T-helper 22 cell (primary cell): ENCODE measurements at places on chromosomes 6 and 20.

DNA sequence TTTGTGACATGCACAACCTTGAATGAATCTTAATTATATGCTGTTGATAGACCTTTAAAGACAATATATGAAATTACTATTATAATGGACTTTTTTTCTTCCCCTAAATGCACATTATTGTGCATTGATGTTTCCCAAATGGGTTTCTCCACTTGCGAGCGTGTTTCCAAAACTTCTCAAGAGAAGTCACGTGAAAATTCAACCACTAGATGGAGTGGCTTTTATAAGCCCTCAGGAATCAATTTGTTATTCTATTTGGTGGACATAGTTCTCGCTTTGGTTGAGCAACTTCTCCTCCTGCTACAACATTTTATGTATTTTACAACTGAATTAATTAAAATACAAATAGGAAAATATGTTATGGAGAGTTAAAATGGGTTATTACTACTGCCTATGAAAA is 9.0 kb downstream of the CNR1 start:
- no peak for DNase-seq

DNA sequence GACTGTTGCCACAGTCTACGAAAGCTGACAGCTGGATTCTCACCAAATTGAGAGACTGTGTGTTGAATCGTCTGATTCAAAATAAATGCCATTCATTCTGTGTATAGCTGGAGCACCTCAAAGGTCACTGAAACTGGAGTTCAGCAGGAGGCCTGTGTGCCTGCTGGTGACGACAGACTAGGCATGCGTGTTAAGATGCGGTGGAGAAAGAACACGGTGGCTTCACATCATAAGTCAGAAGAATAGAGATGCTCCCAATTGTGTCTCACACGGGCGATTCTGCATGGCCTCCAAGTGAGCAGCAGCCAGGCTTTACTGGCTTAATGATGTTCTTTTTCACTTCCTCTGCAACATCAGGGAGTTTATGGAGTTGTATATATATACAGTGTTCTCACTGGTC is 32.3 kb downstream of the SNHG17 start:
- no peak for DNase-seq

DNA sequence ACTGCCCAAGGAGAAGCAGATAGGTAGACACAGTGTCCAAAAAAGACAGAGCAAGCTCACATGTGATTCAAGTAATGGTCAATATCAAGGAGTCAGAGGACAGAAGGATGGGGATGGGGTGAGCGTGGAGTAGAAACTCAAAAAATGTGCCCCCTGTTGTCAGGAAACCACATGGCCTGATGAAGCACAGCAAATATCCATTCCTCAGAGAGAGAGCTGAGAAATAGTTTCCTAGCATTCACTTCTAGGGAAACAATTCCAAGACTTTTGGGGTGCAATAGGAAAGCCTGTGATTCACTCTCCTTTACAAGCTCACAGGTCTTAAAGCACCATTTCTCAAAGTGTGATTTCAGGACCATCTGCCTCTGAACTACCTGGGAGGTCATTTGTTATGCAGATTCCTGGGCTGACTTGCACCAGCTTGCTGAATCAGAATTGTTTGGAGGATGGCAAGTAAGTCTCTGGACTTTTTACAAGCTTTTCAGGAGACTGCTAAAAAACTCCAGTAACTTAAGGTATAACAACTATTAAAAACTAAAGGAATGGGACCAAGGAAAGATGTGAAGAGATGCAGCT is 432.8 kb downstream of the HDGFL1 start:
- DNase-seq = no peak

DNA sequence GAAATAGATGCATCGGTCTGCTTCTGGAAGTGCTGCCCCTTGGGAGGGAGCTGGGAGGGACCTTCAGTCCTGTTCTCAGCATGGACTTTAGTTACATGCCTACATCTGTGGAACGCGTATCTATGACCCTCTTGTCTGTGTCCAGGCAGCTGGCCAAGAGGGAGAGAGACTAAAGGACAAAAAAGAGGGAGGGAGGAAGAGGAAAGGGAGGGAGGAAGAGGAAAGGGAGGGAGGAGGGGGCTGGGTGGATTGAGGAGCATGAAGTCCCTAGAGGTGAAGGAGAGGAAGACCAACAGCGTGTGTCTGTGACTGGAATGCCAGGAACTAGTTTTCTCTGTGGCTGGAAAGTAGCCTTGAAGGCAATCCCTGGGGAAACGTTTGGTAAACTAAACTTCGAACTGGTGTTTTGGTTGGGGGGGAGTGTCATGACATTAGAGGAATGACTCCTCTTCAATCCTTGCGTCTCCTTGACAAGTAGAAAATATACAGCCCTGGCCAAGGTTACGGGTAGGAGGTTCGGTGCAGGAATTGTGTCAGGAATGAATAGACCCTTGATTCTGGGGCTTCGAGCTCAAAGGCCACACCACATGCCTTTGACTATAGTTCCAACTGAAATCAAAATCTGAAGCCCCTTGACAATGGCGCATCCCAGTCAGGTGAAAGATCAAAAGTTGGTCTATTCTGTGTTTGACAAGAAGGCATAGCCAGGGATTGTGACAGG is 52.0 kb upstream of the PLEKHG1 start:
- no peak for DNase-seq

- DNase-seq = no peak
Observed at GRCh38 chr20:34998331-34998950, 42.8 kb downstream of the MYH7B start.

- no peak for DNase-seq
Observed at GRCh38 chr20:10075606-10076005, 40.8 kb downstream of the ANKEF1 start.

GRCh38 chr6:102994866-102995265 is 1601.4 kb downstream of the GRIK2 start:
- no peak for DNase-seq

GRCh38 chr20:57755609-57756008 is 45.8 kb upstream of the PMEPA1 start:
- DNase-seq = no peak

- DNase-seq = no peak
Observed at GRCh38 chr20:25738198-25738597, 41.5 kb upstream of the ZNF337 start.

- no peak for DNase-seq
Observed at GRCh38 chr6:157173776-157174175, 149.5 kb downstream of the TMEM242 start.

DNA sequence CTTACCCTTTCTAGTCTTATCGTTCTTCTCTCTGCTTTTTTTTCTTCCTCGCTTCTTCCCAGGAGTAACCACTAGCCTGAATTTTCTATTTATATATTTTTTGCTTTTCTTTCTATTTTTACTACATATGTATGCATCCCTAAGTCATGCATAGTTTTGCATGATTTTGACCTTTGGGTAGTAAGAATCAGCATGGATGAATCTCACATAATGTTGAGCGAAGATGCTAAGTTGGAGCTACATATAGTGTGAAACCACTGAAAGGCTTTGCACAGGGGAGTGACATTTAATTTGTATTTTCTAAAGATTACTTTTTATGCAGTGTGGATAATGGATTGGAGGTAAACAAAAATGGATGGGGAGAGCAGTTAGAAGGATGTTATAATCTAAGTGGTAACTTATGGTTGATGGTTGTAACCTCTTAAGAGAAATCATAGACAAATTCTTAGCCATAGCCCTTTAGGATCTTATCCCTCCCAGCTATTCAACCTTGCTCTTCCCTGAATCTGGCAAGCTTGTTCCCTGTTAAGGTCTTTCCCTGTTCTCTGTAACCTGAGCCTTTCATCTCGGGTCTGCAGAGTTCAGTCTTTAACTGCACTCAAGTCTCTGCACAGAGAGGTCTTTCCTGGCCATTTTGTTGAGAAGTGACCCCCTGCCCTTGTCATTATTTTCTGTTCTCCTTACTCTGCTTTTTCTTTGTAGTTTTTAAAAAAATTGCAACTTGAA is 18.0 kb downstream of the PEX7 start:
- DNase-seq = no peak

DNA sequence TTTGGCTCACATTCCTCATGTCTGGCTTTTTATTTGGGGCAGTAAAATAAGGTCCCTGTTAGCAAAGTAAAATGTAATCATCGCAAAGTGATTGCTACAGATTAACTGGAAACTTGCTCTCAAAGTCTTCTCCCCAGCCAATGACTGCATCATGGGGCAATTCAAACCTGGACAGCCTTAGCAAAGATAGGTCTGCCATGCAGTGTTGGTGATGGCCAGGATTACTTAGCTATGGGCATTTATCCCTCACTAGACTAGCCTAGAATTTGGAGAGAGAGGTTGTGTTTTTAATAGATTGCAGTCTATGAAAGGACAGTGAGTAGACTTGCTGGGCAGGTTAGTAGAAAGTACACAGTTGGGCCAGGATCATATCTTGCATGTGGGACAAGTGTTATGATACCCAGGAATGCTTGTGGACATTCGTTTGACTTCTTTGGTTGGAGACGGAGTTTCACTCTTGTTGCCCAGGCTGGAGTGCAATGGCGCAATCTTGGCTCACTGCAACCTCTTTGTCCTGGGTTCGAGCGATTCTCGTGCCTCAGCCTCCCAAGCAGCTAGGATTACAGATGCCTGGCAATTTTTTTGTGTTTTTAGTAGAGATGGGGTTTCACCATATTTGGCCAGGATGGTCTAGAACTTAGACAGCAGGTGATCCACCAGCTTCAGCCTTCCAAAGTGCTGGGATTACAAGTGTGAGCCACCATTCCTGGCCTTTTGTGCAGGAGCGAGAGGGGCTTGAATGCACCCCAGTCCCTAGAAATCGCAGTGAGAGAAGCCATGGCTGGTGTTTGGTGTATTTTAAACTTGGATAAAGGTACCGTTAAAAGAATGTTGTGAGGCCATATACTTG is 3.4 kb downstream of the RPS12 start:
- DNase-seq = no peak

DNA sequence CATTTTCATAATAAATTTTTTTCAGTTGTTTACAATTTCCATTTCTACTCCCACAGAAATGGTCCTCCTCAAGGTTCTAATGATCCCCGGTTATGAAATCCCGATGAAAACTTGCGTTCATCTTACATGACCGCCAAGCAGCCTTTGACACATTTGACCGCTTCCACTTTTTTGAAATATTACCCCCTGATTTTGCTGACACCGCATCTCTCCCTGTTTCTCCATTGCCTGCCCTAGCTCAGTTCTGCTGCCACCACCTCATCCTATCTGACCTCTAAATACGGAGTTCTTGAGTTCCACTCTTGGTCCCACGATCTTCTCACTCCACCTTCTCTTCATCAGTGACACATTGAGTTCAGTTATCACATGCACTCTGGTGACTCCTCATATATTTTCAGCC is 74.1 kb downstream of the SLC35B3 start:
- DNase-seq = no peak

DNA sequence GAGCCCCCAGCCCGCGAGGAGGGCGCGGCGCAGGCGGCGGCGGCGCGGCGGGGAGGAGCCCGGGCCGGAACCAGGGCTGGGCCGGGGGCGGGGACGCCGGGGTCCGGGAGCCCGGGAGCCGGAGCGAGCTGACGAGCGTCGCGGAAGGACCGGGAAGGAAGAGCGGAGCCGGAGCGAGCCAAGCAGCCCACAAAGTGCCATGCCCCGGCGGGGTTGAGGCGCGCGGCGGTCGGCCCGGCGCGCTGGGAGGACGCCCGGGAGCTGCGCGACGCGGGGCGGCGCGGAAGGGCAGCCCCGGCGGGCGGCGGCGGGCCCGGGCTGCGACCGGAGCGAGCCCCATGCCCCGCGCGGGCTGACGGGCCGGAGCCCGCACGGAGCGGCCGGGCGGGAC is 289 bp downstream of the FOXP4 start:
- DNase-seq = peak; percentile 47

DNA sequence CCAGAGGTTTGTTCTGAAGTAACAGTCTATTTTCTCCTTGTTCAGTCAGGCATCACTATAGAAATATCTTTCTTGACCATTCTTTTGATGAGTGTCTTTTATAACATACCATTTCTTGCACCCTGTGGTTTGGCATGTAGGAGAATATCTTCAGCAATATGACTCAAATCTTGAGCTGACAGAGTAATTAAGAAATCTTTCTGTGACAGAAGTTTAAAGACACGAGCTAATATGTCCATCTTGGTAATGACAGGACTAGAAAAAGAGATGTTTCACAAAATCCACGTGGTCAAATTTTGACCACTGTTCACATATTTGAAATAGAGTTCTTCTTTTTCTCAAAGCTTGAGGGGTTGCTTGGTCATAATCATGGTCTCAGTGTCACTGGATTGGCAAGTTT is 149.9 kb downstream of the MYB start:
- DNase-seq = no peak

DNA sequence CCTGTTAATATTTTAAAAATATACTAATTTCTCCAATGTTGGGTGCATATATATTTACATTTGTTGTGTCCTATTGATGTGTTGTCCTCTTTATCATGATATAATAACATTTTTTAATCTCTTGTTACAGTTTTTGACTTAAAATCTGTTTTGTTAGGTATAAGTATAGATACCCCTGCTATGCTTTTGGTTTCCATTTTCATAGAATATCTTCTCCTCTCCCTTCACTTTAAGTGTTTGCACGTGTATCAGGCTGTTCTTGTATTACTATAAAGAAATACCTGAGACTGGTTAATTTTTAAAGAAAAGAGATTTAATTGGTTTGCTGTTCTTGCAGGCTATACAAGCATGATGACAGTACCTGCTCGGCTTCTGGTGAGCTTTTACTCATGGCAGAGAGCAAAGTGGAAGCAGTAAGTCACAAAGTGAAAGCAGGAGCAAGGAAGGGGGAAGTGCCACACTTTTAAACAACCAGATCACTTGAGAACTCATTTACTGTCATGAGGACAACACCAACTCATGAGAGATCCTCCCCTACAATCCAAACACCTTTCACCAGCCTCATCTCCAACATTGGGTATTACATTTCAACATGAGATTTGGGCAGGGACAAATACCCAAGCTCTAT is 340.5 kb upstream of the SYNCRIP start:
- DNase-seq = no peak

- DNase-seq = no peak
Observed at GRCh38 chr20:34624629-34625028, 52.3 kb downstream of the PIGU start.

- DNase-seq = no peak
Observed at GRCh38 chr6:144217264-144217663, 66.9 kb downstream of the STX11 start.

- no peak for DNase-seq
Observed at GRCh38 chr20:25195962-25196785, 662 bp downstream of the ENTPD6 start.

DNA sequence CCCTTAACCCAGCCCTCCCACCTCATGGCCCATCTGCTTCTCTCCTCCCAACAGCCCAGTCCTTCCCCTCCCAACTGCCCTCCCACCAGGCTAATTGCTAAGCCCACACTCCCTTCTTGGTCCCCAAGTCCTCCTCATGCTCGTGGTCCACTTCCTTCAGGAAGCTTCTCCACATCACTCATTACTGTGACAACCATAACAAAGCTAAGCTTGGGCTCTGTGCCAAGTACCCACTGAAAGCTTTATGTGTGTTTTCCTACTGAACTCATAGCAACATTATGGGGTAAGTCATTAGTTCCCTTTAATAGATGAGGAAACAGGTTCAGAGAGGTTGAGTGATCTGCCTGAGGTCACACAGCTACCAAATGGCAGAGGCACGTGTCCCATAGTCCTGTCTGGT is 16.2 kb downstream of the FRS3 start:
- DNase-seq = no peak

GRCh38 chr6:111666847-111667246 is 61.2 kb upstream of the TRAF3IP2 start:
- DNase-seq = no peak

- DNase-seq = no peak
Observed at GRCh38 chr6:2730353-2731107, 20.2 kb downstream of the MYLK4 start.
